ENCODE measurements at places on chromosomes 1 and 21. TPM values are rescaled to one million over a fixed set of nuclear protein-coding genes. Genes with fewer than 3 reads are reported as not detected.
A peak's percentile ranks its signal among the peaks of the same experiment; 100 is the strongest.

DNA sequence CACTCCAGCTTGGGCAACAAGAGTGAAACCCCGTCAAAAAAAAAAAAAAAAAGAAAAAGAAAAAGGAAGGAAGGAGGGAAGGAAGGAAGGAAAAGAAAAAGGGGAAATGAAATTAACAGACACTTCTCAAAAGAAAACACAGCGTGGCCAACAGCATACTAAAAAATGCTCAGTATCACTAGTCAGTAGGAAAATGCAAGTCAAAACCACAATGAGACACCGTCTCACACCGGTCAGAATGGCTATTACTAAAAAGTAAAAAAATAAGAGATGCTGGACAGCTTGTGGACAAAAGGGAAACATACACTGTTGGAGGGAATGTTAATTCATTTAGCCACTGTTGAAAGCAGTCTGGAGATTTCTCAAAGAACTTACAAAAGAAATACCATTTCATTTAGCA lies 369.5 kb upstream of the BRINP3 start:
- DNase-seq, result no peak

The PSMG1 gene
- 14.8 TPM for total RNA-seq

- no peak for DNase-seq
Observed at GRCh38 chr1:244400974-244401373, 50.7 kb downstream of the ADSS2 start.

GRCh38 chr1:177162243-177162642 lies 2.3 kb downstream of the ASTN1 start:
- no peak for DNase-seq

The SYDE2 gene
- 13.4 TPM for total RNA-seq

DNA sequence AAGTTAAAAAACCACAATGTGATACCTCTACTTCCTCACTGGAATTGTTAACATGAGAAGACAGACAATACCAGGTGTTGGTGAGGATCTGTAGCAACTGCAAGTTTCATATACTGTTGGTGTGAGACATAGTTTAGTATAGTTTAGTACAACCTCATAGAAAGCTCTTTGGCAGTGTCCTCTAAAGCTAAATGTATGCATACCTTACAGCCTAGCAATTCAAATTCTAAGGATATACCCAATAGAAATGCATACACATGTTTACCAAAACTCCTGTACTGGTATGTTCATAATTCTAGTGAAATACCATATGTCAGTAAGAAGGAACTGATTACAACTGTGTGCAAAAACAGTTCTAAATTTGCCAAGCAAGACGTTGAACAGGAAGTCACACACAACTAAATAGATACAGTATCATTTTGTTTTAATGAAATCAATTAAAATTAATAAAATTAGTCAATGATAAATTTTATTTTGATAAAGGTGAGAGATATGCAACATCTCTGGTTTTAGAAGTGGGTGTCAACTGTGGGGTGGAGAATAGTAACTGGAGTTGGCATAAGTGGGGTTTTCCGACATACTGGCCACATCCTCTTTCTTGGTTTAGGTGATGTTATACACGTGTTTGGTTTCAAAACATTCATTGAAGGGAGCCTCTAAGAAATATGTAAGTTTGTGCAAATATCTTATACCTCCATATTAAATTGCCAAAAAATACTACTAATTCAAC lies 450.7 kb downstream of the PTPRC start:
- DNase-seq, result no peak

DNA sequence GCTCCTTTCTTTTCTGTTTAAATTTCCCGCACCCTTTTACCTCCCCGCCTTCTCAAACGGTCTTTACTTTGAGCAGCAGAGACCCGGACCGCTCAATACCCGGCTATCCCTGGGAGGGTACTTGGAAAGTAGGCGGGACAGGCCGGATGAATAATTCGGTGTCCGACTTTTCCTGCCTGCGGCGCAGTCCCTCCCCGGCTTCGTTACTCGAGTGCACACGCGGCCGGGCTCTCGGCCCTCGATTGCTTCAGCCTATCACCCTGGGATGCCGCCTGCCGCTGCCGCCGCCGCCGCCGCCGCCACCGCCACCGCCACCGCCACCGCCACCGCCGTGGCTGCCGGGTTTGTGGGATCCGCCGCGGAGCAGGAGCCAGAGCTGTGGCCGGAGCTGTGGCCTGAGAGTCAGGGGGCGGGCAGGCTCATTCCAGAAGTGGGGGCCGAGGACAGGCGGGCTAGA lies 382 bp upstream of the RASAL2 start:
- DNase-seq, result peak; percentile 61

DNA sequence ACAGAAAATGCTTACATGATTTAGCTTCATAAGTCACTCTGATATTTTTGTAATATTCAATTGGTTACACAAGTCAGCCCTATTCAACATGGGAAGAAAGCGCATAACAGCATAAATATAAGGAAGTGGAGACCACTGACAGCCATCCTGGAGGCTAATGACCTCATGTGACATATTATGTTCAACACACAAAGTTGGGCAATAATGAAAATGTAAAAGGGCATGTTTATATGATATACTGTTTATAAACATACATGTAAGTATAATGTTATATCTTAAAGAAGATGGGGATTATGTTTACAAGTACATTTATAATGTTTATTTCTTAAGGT lies 30.2 kb downstream of the EVI5 start:
- DNase-seq, result no peak

DNA sequence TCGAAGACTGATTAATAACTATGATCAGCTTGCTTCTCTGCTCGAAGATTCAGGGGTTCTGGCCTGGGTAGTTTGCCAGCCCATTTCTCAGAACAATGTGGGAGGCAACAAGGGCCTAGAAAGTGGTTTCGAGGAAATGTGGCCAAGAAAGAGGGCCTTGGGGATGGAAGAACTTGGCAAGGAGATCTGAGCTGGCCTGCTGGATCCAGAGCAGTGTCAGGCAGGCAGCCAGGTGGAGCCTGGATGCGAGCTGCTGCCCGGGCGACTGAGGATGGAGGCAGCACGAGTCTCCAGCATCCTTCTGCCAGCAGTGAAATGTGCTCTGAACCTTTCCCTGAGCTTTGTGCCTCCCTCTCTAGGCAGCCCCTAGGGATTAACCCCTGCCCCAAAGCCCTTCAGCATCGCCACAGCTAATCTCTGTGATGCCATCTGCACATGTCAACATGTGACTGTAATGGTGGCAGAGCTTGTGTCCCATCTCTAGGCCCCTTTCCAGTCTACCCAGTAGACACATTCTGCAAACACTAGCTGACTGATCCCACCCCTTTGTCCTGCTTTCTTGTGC lies 61.0 kb upstream of the NEK2 start:
- DNase-seq, result no peak

GRCh38 chr1:182875889-182876288 lies 36.7 kb downstream of the DHX9 start:
- no peak for DNase-seq

The CCDC27 gene
- total RNA-seq, result not detected

The MAN1C1 gene
- total RNA-seq, result 21.0 TPM

- no peak for DNase-seq
Observed at GRCh38 chr1:192592981-192593708, 17.6 kb downstream of the RGS1 start.

- DNase-seq, result no peak
Observed at GRCh38 chr21:14454016-14455009, 71.4 kb upstream of the HSPA13 start.

DNA sequence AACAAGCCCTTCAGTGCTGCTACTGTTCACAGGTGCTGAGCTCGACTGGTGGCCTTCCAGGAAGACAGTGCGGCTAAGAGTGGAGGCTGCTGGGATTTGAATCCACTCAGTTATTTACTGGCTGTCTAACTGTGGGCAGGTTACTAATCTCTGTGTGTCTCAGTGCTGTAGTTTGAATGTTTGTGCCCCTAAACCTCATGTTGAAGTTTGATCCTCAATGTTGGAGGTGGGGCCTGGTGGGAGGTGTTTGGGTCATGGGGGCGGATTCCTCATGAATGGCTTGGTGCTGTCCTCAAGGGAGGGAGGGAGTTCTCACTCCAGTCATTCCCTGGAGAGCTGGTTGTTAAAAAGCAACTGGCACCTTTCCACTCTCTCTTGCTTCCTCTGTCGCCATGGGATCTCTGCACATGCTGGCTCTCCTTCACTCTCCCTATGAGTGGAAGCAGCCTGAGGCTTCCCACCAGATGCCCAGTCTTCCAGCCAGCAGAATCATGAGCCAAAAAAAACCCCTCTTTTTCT lies 334.8 kb downstream of the RPS6KC1 start:
- no peak for DNase-seq

The CFH gene
- 381 TPM for total RNA-seq

The ABCA4 gene
- total RNA-seq, result 3.7 TPM

- no peak for DNase-seq
Observed at GRCh38 chr1:151579436-151580225, 32.2 kb upstream of the SNX27 start.

DNA sequence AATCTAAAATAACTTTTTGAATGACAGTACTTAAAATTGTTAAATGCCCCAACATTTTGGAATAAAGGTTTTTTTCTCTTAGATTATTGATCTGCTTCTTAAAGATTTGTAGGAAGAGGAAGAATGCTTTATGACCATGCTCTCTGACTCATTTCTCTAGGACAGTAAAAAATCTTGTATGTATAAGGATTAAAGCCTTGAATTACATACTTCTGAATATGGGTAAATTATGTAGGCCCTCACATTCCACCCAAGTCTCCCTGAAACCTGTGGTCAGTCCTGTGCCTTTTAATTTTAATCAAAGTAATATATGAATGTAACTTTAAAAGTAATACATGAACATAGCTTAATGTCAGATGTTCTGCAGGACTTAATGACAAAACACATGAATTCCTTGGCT lies 50.5 kb downstream of the ABCD3 start:
- DNase-seq, result no peak

The HRNR gene
- not detected for total RNA-seq

All from thoracic aorta (tissue), 2 donors.